ENCODE measurements at places on chromosomes 16 and 17. TPM values are rescaled to one million over a fixed set of nuclear protein-coding genes. Genes with fewer than 3 reads are reported as not detected.

Gene FOXC2
- total RNA-seq: 0.11 TPM

Gene NKD1
- 2.8 TPM for total RNA-seq

Gene ULK2
- total RNA-seq: 29.0 TPM

Gene COL1A1
- 26.7 TPM for total RNA-seq

Gene FLII
- total RNA-seq: 260 TPM

Gene TNFRSF17
- not detected for total RNA-seq

Gene HSD17B2
- total RNA-seq: 1.2 TPM

Gene FDXR
- 16.9 TPM for total RNA-seq

Gene COA3
- 85.4 TPM for total RNA-seq

Gene CORO1A
- total RNA-seq: 1.6 TPM

DNA sequence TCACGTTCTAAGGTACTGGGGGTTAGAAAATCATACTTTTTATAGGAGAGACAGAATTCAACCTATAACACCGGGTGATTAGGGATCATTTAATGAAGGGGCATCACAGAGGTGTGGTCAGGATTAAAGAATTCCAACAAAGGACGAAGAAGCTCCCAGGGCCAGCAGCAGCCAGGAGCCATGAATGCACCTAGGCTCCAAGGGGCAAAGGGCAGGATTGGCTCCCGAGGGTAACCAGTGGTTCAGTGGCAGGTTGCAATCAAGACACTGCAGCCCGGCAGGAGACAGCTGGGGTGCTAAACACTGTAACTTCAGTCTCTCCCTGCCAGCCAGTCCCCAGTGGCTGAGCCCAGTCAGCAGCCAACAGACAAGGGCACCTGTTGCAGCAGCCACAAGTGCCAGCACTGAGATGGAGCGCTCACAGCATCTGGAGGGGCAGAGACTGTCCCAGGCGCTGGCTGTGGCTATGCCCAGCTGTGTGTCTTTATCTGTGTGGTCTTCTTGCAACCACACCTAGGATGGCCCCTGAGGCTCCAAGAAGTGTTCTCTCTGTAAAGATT is 23.9 kb downstream of the DHRS7C start:
- no peaks in the 10 kb centered on the region for H3K4me1 ChIP-seq
- no peaks in the 10 kb centered on the region for H3K36me3 ChIP-seq

DNA sequence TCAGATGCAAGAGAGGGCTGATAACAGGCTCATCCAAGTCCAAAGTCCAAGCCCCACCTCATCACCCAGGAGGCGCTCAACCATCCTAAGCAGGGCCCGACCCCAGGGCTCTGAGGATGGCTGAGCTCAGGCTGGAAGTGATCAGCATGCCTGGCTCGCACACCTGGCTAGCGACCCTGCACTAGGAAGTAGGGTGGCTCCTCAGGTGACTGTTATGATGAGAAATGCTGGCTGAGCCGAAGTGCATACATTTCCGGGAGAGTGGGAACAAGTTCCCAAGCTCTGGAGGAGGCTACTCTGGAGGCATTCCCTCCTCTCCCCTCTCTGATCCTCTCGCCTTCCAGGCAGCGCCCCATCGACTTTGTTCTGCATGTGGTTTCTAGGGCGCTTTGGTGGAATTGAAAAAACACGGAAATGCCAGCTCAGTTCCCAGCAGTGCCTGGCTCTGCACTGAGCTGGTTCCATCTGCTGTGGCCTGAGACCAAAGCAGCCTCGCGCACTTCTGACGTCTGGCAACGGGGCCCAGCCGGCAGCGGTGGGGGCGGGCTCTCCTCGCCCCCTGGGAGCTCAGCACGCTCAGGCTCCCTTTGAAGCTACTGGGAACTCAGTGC is 130.3 kb downstream of the IRF8 start:
- H3K36me3 ChIP-seq: no peaks in the 10 kb centered on the region
- H3K4me3 ChIP-seq: no peak overlapping the region
- peaks cover 42% of the 10 kb centered on the region for H3K27me3 ChIP-seq
- H3K27ac ChIP-seq: no peak overlapping the region

DNA sequence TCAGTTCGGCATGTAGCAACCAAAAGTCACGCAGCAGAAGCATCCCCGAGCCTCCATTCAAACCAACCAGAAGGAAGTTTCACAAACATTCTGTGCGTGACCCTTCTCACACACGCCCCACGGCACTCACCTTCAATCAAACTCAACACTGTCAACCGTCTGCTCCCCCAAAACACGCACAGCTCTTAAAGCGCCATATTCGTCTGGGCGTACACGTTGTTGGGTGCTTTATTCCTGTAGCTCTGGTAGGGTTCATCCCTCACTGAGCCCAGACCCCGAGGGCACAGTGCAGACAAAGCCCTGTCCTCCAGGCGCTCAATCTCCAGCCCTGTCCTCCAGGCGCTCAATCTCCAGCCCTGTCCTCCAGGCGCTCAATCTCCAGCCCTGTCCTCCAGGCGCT is 2.2 kb downstream of the RAB40B start:
- no peak overlapping the region for H3K4me3 ChIP-seq
- H3K27ac ChIP-seq: no peak overlapping the region
- H3K27me3 ChIP-seq: peaks cover 32% of the 10 kb centered on the region
- H3K36me3 ChIP-seq: peaks cover 16% of the 10 kb centered on the region
- peaks cover 2% of the 10 kb centered on the region for H3K4me1 ChIP-seq

DNA sequence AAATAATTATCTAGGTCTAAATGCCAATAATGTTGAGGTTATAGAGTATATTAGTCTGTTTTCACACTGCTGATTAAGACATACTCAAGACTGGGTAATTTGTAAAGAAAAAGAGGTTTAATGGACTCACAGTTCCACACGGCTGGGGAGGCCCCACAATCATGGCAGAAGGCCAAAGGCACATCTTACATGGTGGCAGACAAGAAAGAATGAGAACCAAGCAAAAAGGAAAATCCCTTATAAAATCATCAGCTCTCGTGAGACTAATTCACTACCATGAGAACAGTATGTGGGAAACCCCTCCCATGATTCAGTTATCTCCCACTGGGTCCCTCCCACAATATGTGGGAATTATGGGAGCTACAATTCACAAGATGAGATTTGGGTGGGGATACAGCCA is 2.9 kb upstream of the KATNB1 start:
- H3K27me3 ChIP-seq: no peaks in the 10 kb centered on the region
- DNase-seq: no peak
- peaks cover 20% of the 10 kb centered on the region for H3K4me1 ChIP-seq
- H3K36me3 ChIP-seq: peaks cover 3% of the 10 kb centered on the region
- H3K4me3 ChIP-seq: peak overlapping the region; percentile 14

- H3K27ac ChIP-seq: no peak within 1 kb of the TSS
- peaks cover 8% of the 10 kb centered on the region for H3K4me1 ChIP-seq
- no peak for DNase-seq
- H3K27me3 ChIP-seq: no peaks in the 10 kb centered on the region
- H3K36me3 ChIP-seq: peaks cover 3% of the 10 kb centered on the region
- no peak within 1 kb of the TSS for H3K4me3 ChIP-seq
Observed at GRCh38 chr17:31321481-31321880, at the start of gene EVI2A. EVI2A (minus strand) TSS chr17:31321622; CDS start chr17:31319013, 2,609 bp downstream.

DNA sequence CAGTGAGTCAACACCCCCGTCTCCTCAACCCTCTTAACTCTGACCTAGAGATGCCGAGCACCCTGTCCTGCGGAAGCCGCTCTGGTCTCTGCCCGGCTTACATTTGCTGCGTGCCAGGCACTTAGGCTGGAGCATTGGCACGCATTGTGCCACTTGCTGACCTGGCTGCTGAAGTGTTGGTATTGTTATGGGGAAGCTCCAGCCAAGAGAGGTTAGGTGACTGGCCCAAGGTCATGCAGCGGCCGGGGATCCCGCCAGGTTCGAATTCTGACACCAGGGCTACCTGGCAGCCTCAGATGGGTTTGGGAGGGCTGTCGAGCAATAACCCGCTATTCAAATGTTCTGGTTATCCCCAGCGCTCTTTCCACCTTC is 5.0 kb upstream of the HSD17B1 start:
- H3K27me3 ChIP-seq: no peaks in the 10 kb centered on the region
- no peak overlapping the region for H3K4me3 ChIP-seq
- no peak overlapping the region for H3K27ac ChIP-seq
- DNase-seq: no peak
- H3K36me3 ChIP-seq: peaks cover 3% of the 10 kb centered on the region

DNA sequence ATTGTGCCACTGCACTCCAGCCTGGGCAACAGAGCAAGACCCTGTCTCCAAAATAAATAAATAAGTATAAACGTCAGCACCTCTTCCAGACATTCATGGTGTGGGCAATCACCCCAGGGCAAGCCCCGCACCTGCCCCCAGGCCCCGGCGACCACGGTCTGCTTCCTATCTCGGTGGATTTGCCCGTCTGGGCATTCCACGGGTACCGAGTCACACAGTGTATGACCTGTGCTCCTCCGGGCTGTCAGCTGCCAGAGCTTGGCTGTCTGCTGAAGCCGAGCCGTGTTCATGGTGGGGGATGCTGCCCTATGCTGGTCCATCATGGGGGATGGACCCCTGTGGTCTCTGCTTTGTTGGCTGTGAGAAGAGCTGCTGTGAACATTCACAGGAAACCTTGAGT is 15.4 kb downstream of the CYBC1 start:
- H3K27me3 ChIP-seq: no peaks in the 10 kb centered on the region
- H3K27ac ChIP-seq: no peak overlapping the region

DNA sequence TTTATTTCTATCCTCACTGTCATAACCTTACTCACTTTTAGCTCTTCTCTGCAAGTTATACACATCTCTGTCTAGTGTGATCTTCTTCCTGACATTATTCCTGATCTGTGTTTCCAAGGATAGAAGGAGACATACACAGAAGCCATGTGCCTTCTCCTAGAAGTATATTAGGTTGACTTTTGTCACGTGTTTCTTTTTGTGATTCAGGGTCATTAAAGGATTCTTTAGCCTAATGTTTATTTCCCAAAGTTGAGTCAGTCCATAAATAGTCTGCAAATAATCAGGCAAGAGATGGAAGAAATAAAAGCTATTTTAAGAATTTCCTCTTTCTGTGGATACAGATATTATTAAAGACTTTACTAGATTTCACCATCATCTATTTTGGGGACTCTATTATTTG is 214.1 kb upstream of the GOT2 start:
- no peak overlapping the region for H3K4me3 ChIP-seq
- no peak for DNase-seq
- no peaks in the 10 kb centered on the region for H3K27me3 ChIP-seq
- peaks cover 11% of the 10 kb centered on the region for H3K4me1 ChIP-seq
- H3K27ac ChIP-seq: no peak overlapping the region

GRCh38 chr16:3490911-3491629 is 4.2 kb downstream of the C16orf90 start:
- no peak overlapping the region for H3K27ac ChIP-seq
- H3K4me3 ChIP-seq: no peak overlapping the region
- H3K36me3 ChIP-seq: no peaks in the 10 kb centered on the region

- no peaks in the 10 kb centered on the region for H3K4me1 ChIP-seq
- H3K36me3 ChIP-seq: no peaks in the 10 kb centered on the region
- peaks cover 13% of the 10 kb centered on the region for H3K27me3 ChIP-seq
- no peak overlapping the region for H3K27ac ChIP-seq
- no peak overlapping the region for H3K4me3 ChIP-seq
Observed at GRCh38 chr16:87551487-87551886, 50.8 kb upstream of the JPH3 start.

DNA sequence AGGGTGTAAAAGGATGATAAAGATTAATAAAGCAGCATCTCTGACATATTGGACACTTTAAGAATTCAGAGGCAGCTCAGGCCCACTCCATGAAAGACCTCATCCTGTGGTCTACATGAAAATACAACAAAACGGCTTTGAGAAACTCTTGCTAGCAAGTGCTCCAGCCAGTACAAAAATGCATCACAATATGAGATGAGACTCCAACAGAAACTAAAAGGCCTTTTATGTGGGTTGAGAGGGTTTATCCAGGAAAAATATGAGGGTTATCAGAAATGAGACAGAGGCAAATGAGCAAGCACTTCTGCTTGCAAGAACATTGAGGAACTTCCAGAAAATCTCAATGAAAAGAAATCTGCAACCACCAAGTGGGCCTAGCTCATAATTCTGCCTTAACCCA is 65.7 kb downstream of the LITAF start:
- DNase-seq: no peak
- no peaks in the 10 kb centered on the region for H3K4me1 ChIP-seq
- H3K27ac ChIP-seq: no peak overlapping the region
- H3K36me3 ChIP-seq: no peaks in the 10 kb centered on the region
- H3K27me3 ChIP-seq: peaks cover 10% of the 10 kb centered on the region
- H3K4me3 ChIP-seq: no peak overlapping the region

- no peak overlapping the region for H3K27ac ChIP-seq
- no peak for DNase-seq
- H3K27me3 ChIP-seq: no peaks in the 10 kb centered on the region
Observed at GRCh38 chr17:29640413-29640812, 17.7 kb upstream of the CORO6 start.

DNA sequence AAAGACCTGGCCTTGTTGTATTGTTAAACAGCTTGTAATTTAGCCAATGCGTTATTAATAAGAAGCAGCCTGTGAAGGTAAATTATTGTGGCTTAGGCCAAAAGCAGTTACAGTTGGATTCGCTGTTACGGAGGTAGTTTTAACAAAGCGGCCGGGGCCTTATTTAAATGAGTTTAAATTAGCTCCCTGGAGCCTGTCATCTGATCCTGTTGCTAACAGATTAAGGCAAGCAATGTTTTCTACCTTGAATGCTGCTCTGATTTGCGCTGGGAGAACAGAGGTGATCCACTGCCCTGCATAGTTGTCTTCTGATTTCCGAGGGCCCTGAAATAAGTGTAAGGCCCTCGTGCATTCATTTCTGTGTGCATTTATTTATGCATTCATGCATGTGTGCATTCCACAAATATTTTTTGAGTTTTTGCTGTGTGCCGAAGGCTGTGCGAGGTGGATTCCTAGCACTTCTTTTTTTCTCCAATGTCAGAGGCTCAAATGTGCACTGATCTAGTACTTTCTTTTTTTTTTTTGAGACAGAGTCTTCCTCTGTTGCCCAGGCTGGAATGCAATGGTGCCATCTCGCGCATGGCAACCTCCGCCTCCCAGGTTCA is 10.9 kb downstream of the SEC14L5 start:
- H3K4me1 ChIP-seq: peaks cover 13% of the 10 kb centered on the region
- no peaks in the 10 kb centered on the region for H3K27me3 ChIP-seq
- no peak overlapping the region for H3K4me3 ChIP-seq
- no peak overlapping the region for H3K27ac ChIP-seq

DNA sequence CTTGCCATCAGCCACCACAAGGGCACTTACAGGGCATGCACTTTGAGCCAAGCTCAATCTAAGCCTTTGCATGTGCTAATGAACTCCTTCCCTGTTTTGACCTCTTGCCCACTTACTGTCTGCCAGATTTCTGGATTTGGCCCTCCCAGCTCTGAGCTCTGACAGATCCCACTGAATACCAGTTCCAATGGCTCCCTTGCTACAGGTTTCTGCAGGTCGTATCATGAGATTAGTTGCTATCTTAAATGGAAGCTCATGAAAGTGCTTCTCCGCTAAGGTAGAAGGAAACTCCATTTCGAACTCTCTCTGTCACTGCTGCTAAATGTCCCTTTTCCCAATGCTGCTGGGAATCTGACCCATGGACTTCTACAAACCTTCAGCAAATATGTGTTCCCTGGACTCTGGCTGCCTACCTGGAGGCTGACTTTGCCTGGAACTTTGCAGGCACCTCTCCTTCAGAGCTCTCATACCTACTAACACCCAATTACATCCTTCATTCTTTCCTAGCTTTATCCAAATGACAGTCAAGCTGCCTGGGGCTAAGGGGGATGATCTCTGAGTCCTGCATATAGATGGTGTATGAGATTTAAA is 23.5 kb upstream of the TOB1 start:
- H3K27ac ChIP-seq: peak overlapping the region; percentile 84
- H3K36me3 ChIP-seq: no peaks in the 10 kb centered on the region
- DNase-seq: no peak
- no peak overlapping the region for H3K4me3 ChIP-seq

GRCh38 chr16:4415538-4416199 is 727 bp downstream of the CORO7 start:
- DNase-seq: no peak
- H3K36me3 ChIP-seq: no peaks in the 10 kb centered on the region
- H3K27ac ChIP-seq: peak overlapping the region; percentile 53
- H3K4me1 ChIP-seq: peaks cover 9% of the 10 kb centered on the region

- DNase-seq: no peak
- H3K4me3 ChIP-seq: no peak overlapping the region
Observed at GRCh38 chr16:64292953-64293352, 828.9 kb downstream of the CDH11 start.

Measured in progenitor cell of endocrine pancreas (in vitro differentiated cells).